ENCODE measurements at places on chromosomes 7 and 10.

DNA sequence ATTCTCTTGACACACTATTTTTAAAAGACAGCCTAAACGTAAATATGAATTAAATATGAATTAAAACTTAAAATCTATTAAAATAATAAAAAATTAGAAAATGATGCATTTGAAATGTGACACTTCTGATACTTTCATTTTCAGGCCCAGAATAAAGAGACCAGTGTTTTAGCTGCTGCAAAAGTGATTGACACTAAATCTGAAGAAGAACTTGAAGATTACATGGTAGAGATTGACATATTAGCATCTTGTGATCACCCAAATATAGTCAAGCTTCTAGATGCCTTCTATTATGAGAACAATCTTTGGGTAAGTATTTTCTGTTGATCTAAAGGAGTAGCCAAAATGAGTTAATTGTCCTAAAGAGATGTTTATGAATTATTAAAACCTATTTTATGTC lies 23.6 kb downstream of the SLK start:
- DNase-seq: no peak

DNA sequence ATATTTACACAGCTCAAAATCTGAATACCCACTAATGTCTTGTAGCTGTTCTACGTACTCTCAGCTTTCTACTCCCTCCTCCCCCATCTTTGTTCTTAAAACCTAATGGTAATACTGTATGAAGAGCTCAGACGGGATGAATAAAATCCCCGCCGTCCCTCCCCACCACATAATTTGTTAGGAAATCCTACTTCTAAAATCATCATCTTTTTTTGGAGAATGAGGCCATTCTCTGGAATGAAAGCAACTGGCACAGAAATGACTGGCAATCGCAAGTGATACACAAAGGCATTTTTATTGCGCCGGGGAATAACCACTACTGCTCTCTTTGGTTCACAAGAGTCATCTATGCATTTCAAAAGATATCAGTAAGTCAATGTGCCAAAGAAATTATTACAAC lies 27.3 kb downstream of the SLC35B4 start:
- DNase-seq: no peak

DNA sequence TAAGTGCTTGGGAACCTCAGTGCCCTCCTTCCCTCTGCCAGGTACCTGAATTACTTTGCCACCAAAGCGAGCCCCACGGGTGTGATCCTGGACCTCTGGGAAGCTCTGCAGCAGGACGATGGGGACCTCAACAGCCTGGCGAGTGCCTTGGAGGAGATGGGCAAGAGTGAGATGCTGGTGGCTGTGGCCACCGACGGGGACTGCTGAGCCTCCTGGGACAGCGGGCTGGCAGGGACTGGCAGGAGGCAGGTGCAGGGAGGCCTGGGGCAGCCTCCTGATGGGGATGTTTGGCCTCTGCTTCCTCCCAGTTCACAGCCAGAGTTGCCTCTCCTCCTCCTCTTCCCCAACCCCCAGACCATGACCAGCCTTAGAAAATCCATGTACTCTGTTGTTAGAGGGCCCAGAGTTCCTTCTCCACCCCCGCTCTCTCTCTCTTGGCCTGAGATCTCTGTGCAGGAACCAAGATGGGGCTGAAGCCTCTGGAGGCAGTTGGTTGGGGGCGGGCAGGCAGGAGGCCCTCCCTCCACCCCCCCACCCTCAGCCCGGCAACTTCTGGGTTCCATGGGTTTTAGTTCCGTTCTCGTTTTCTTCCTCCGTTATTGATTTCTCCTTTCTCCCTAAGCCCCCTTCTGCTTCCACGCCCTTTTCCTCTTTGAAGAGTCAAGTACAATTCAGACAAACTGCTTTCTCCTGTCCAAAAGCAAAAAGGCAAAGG lies 19.8 kb upstream of the SLC29A3 start:
- no peak for DNase-seq

GRCh38 chr7:107505362-107505761 lies 35.5 kb downstream of the GPR22 start:
- DNase-seq: no peak

- no peak for DNase-seq
Observed at GRCh38 chr7:4018601-4019316, 663.3 kb upstream of the FOXK1 start.

DNA sequence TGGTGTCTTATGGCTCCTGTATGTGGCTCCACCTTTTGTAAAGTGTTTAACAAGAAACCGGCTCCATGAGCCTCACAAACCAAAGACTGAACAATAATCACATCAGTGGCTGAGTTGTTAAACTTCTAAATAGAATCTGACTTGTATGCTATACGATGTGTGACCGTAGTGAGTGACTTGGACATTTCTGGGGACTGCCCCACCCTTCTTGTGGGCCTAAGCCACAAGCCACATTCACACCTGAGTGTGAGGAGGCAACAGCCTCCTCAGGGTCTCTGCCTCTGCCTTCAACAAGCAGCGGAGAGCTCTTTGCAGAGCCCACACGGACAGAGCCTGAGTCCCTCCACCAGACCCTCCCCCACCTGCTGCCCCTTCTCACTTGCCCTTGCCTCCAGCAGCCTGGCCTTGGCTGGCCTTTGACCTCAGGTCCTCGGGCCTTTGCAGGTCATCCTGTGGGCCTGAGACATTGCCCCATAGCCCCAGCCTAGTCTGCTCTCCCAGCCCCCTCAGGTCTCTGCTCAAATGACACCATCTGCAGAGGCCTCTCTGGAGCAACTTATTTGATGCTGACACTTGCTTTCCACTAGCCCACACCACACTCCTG lies 156.8 kb upstream of the TNS3 start:
- no peak for DNase-seq

- DNase-seq: peak; percentile 90
Observed at GRCh38 chr10:24097751-24098207, 111.2 kb upstream of the KIAA1217 start.

- DNase-seq: no peak
Observed at GRCh38 chr10:127315888-127316287, 119.5 kb upstream of the INSYN2A start.

GRCh38 chr7:104550362-104550761 lies 222.0 kb downstream of the LHFPL3 start:
- no peak for DNase-seq

GRCh38 chr10:78729366-78729765 lies 339.4 kb upstream of the ZMIZ1 start:
- DNase-seq: no peak

- DNase-seq: peak; percentile 41
Observed at GRCh38 chr10:98344589-98345038, 70.4 kb downstream of the PYROXD2 start.

DNA sequence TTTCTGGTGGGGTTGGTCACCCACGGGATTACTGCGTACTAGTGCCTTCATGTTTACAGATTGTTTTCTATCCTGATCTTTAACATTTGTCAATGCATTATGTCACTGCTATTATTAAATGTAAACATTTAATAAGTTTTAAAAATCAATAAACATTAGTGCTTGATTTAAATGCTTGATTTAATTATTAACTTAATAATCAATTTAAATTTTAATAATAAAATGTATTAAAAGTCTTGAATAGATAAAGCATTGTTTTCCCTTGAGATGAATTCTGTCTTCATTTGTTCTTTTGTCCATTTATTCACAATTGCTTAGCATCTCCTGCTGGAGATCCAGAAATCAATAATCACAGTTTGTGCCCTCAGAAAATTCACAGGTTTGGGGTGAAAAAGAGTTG lies 201.8 kb upstream of the HDAC9 start:
- no peak for DNase-seq

Measured in kidney (tissue), 22 donors.